ENCODE measurements at places on chromosomes 1 and 21. TPM values are rescaled to one million over a fixed set of nuclear protein-coding genes. Genes with fewer than 3 reads are reported as not detected.

- H3K27me3 ChIP-seq: no peaks in the 10 kb centered on the region
- no peaks in the 10 kb centered on the region for H3K36me3 ChIP-seq
- no peak overlapping the region for H3K27ac ChIP-seq
- no peak for DNase-seq
- peaks cover 37% of the 10 kb centered on the region for H3K4me1 ChIP-seq
- no peak overlapping the region for H3K4me3 ChIP-seq
Measured at GRCh38 chr1:245876586-245876985, 630.5 kb downstream of the SMYD3 start.

Gene GUCA2A
- not detected for total RNA-seq

DNA sequence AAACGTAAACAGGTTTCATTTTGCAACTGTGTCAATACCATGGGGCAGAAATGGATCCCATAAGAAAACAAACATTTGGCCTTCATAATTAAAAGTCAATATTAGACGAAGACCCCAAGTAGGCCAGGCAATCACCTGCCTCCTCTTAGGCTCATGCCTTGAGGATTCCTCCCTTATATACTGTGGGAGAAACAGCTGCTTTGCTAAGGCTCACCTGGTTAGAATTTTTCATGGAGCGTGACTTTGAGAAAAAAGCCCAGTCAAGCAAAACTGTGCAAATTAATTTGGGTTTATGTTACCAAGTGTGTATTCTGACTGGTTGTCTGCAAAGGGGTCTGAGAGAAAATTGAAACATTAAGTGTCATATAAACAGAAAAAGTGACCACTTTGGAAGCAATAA lies 605.3 kb upstream of the USP24 start:
- no peaks in the 10 kb centered on the region for H3K36me3 ChIP-seq
- H3K27ac ChIP-seq: no peak overlapping the region
- DNase-seq: no peak
- no peaks in the 10 kb centered on the region for H3K27me3 ChIP-seq

GRCh38 chr1:208312706-208313105 lies 68.5 kb upstream of the PLXNA2 start:
- no peak overlapping the region for H3K27ac ChIP-seq
- DNase-seq: no peak
- no peaks in the 10 kb centered on the region for H3K36me3 ChIP-seq
- H3K27me3 ChIP-seq: peaks cover 24% of the 10 kb centered on the region

DNA sequence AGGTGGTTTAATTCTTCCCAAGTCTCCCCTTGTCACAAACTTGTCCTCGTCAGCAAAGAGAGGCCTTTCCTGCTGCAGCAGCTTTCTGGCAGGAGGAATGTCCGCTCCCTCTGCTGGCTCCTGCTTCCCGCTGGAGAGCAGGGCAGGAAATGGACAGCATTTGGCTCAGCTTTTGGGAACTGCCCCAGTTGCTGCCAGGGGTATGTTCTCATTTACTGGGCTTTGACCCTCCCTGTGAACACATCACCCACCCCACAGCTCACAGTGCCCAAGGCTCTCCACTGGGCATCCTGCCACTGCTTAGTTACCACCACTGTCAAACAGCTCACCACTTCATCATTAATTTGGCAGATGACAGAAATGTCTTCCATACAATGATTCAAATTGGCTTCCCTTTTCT lies 75.4 kb downstream of the MRPL37 start:
- peak overlapping the region; percentile 94 for H3K27ac ChIP-seq
- no peak overlapping the region for H3K4me3 ChIP-seq
- no peaks in the 10 kb centered on the region for H3K27me3 ChIP-seq
- peaks cover 77% of the 10 kb centered on the region for H3K4me1 ChIP-seq

Gene GBP6
- not detected for total RNA-seq
